ENCODE measurements at places on chromosomes 7 and 10.

GRCh38 chr10:75753621-75754020, 322.2 kb downstream of the LRMDA start:
- DNase-seq = no peak

GRCh38 chr10:110137142-110137545, 70.3 kb upstream of the MXI1 start:
- peak; percentile 65 for DNase-seq

GRCh38 chr10:8829592-8829991, 775.1 kb downstream of the GATA3 start:
- no peak for DNase-seq

- no peak for DNase-seq
Observed at GRCh38 chr10:119538632-119539358, 3.7 kb downstream of the RGS10 start.

DNA sequence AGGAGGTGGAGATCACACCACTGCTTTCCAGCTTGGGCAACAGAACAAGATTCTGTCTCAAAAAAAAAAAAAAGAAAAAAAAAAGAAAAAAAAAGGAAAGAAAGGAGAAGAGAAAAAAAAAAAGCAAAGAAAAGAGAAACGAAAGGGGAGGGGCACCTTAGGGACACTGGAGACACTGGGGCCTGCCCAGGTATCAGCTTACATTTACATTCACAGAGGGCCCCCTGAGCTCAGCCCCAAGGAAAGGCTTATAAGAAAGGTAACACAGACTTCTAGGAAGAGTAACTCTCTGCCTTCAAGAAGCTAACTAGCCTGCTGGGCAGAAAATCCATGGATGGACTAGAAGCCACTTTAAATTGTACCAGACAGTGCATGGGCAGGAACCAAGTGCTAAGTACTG, 108.8 kb downstream of the NPY start:
- no peak for DNase-seq

Measured in renal pelvis (tissue), 12 donors.